ENCODE measurements at places on chromosomes 4 and X.
A peak's percentile ranks its signal among the peaks of the same experiment; 100 is the strongest.

DNA sequence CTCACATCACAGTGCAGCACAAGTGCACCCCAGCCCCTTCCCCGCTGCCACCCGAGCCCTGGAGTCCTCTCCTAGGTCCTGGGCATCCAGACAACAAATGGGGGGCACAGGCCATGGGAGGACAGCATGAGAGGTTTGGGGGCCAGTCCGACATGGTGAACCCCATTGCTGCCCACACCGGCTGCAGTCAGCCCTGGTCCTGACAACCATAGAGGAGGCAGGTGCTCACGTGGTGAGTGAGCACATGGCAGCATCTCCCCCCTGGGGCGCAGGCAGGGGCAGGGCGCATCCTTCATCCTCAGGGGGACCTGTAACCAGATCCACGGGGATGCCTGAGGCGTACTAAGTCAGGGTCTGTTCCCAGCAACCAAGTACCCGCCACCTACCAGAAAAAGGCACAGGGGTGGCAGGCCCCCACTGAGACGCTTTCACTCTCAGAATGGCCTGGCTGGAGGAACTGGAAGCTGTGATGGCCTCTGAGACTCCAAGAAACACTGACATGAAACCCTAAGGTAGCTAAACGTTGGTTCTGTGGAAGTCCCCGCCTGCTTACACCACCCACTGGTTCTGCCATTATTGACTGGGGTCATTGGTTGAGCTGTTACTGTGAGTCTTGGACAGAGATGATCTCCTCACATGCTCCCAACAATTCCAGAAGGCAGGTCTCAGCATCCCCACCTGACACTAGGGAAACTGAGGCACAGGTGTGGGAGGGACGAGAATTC lies 6.5 kb downstream of the ZFYVE28 start:
- DNase-seq: no peak

- DNase-seq: no peak
Observed at GRCh38 chr4:42048394-42048793, 58.1 kb downstream of the SLC30A9 start.

DNA sequence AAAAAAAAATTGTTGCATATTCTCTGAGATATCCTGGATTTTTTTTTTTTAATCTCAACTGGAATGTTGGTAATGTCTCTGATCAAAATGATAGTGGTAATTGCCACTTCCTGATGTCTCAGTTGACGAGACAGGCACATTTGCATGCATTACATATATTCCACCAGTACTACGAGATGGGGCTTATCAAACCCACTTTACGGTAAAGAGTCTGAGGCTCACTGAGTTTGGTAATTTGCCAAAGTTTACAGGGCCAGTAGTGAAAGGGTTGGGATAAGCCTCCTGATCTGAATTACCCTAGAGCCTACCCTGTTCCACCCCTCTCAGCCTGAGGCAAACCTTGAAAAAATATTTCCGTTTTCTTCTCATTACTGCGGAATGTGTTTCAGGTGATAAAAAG lies 5.3 kb downstream of the MAGEB2 start:
- no peak for DNase-seq

DNA sequence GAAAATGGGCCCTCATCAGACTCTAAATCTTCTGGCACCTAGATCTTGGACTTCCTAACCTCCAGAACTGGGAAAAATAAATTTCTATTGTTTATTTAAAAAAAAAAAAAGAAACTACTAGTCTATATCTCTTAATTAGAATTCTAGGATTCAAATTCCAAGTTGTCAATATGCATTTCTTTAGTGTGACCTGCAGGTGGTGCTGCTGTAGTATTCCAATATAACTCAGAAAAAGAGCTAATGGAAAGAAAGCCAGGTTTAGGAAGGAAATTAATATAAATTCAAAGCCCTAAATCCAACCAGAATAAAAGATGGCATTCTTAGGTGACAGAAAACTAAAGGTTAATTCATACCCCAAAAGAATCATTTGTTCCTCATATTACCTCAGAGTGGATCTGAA lies 80.0 kb upstream of the NALF2 start:
- no peak for DNase-seq

- DNase-seq: peak; percentile 1
Observed at GRCh38 chr4:18366892-18367291, 345.3 kb upstream of the LCORL start.
